Colonic mucosa (tissue), 4 donors: ENCODE measurements at places on chromosomes 6 and 20. TPM values are rescaled to one million over a fixed set of nuclear protein-coding genes. Genes with fewer than 3 reads are reported as not detected.

DNA sequence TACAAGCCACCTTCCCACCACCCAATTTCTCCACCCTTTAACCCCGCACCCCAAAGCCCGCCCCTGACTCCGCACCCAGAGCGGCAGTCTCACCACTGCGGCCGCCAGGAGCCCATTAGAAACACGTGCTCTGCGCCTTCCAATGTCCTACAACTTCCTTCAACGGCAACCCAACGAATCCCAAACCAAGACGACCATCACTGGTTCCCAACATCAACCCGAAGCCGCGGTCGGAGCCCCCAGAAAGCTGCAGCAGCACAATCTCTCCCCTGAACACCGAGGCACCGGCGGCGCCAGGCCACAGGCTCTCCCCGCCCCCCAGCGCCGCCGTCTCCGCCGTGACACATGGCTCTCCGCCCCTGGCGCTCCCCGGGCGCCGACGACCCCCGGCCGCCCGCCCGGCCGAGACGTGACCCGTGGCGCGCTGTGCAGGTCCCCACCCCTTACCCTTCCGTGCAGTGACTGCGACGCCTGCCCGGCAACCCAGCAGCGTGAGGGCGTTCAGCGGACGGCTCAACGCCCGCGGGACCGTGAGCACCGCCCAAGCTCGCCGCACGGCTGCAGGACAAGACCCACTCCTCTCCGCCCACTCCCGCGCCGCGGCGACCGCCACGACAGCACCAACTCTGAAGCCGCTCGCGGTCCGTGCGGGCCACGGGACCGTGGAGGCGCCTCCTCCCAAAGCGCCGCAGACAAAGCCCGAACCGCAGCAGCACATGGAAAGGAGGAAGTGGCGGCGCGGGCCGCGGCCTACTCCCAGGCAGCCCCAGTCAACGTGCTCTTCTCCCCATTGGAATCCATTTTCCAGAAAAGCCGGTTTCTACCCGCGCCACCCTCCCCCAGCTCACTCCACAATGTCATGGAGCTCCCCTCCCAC is 551 bp downstream of the SYNCRIP start:
- peak overlapping the region; percentile 98 for H3K27ac ChIP-seq
- peak overlapping the region; percentile 96 for H3K4me3 ChIP-seq
- H3K27me3 ChIP-seq = no peaks in the 10 kb centered on the region
- peaks cover 14% of the 10 kb centered on the region for H3K4me1 ChIP-seq
- peaks cover 1% of the 10 kb centered on the region for H3K36me3 ChIP-seq

GRCh38 chr6:106918115-106918514 is 56.4 kb downstream of the CD24 start:
- DNase-seq = no peak
- no peaks in the 10 kb centered on the region for H3K27me3 ChIP-seq
- H3K4me1 ChIP-seq = no peaks in the 10 kb centered on the region
- H3K27ac ChIP-seq = no peak overlapping the region
- no peak overlapping the region for H3K4me3 ChIP-seq
- H3K36me3 ChIP-seq = no peaks in the 10 kb centered on the region

GRCh38 chr20:17024513-17025119 is 202.2 kb upstream of the PCSK2 start:
- no peaks in the 10 kb centered on the region for H3K36me3 ChIP-seq
- no peaks in the 10 kb centered on the region for H3K27me3 ChIP-seq
- no peak for DNase-seq
- no peak overlapping the region for H3K27ac ChIP-seq

DNA sequence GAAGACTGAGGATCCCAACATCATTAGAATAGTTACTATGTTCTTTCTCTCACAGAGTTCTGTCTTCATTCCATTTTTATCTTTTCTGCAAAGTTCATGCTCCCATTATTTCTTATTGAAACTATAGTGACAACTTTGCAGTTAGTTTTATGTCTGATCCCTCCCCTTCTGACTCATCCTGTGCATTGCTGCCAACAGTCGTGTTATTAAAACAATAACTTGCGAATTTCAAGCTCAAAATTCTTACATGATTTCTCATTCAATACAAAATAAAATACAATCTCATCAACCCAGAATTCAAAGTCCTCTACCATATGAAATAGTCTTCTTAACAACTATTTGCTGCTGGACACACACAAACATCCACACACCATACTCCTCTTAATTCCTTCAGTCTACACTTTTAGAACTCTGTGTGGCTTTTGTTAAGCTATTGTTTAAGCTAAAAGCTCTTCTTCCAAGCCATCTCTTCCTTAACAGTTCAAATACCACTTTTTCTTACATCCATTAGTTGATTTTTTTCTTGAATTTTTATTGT is 261.4 kb upstream of the IRAK1BP1 start:
- no peaks in the 10 kb centered on the region for H3K4me1 ChIP-seq
- no peak overlapping the region for H3K4me3 ChIP-seq
- DNase-seq = no peak
- H3K36me3 ChIP-seq = no peaks in the 10 kb centered on the region
- no peaks in the 10 kb centered on the region for H3K27me3 ChIP-seq
- no peak overlapping the region for H3K27ac ChIP-seq

Gene HEY2
- total RNA-seq = 0.69 TPM

Gene UBD
- 10.3 TPM for total RNA-seq

Gene CALHM6
- 6.2 TPM for total RNA-seq

Gene RRAGD
- total RNA-seq = 2.0 TPM
